ENCODE measurements at places on chromosomes 7 and 10.

GRCh38 chr7:37923996-37924395, 3.6 kb downstream of the EPDR1 start:
- DNase-seq, result no peak

- no peak for DNase-seq
These were observed 54.9 kb upstream of the ANK3 start for GRCh38 chr10:60444494-60445064.

- DNase-seq, result no peak
These were observed 734.9 kb downstream of the NRG3 start for GRCh38 chr10:82609845-82610244.

DNA sequence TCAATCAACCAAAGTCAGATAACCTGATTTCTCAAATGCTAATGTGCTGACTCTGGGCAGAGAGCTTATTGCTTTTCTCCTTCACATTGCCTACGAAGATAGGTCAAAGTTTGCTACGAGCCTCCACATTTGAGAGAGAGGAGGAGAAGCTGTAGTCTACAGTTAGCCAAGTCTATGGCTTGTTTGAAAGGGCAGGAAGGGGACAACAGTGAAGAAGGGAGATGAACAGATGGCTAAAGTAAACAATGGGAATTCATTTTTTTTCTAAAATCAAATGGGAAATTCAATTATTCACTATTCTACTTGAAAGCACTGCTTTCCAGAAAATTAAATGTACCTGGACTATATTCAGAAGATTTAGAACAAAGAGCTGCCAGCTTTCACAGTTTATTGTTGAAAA, 126.7 kb upstream of the C1QL3 start:
- no peak for DNase-seq

DNA sequence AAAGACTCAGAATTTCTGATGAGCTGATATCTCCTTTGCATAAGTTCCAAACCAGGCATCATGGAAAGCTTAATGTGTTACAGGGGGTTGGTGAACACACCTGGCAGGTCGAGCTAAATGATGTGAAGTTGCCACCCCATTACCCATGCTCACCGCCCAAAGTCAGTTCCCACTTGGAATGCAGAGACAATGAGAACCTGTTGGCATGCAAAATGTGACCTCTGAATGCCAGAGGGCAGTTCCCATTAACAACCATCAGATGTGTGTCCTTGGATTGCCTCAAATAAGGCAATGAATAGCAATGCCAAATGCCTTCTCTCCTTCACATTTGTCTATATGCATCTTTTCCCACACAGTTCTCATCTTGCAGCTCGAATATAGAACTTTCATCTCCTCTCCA, 190.7 kb downstream of the CDCA7L start:
- no peak for DNase-seq

GRCh38 chr10:129849452-129849750, 114.7 kb downstream of the EBF3 start:
- DNase-seq, result no peak

DNA sequence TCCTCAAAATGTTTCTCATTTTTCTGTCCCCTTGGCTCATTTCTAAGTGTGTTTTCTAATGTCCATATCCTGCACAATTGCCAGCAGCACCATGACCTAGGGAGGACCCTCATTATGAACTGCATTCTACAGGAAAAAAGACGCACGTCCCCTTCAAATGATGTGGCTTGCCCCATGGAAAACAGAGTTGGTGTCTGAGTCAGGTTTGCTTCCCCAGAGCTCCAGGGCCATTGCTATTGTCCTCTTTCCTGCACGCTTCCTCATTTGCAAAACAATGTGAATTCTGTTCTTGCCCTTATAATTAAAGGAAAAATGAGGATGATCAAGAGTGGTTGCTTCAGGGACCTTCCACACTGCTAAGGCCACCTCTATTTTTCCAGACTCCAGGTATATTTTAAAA, 14.7 kb upstream of the ASB4 start:
- no peak for DNase-seq

DNA sequence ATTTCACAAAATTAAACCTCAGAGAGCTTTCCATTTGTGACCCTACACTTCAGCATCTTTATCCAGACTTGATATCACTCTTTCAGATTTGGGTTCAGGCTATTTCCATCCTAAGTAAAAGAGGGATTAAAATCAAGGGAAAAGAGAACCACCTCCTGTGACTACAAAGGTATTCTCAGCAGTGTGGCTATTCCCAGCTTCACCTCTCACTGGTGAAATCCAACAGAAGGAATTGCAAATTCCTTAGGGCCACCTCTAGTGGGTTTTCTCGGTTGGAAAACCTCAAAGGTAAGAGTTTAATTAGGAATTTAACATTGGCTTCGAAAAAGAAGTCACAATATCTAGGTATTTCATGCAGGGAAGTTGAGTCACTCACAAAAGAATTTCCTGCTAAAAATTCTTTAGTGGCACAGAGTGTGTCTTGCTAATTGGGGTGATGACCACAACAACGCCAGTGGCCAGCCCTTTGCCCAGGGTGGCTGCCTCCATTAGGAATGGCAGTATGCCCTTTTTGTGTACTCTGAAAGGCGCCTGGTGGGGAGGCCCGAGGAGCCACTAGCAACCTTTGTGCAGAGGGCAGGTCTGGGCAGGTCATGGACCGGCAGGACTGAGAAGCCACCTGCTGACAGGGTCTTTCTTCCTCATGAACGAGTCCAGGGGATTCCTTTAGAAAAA, 52.2 kb downstream of the SEM1 start:
- DNase-seq, result no peak

- DNase-seq, result peak; percentile 40
These were observed 68.2 kb downstream of the DNAJB6 start for GRCh38 chr7:157404845-157405481.

GRCh38 chr10:3655528-3655927, 129.5 kb downstream of the KLF6 start:
- DNase-seq, result no peak

DNA sequence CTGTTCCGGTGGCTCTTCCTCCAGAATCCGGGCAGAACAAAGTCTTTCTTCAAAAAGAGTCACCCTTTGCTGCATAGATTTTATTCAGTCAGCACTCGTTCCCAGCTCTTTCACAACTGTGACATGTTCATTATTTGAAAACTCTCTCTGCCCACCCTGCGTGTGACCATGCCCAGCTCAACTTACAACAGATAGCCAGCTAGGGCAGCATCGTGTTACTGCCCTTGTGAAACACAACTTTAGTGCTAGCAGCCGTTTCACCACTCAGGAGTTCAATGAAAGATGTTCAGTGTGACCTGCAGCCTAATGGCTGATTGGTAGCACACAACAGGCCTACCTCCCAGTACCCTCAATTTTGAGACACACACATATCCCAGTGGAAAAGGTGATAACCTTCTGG, 57.9 kb downstream of the ZNF438 start:
- DNase-seq, result no peak

DNA sequence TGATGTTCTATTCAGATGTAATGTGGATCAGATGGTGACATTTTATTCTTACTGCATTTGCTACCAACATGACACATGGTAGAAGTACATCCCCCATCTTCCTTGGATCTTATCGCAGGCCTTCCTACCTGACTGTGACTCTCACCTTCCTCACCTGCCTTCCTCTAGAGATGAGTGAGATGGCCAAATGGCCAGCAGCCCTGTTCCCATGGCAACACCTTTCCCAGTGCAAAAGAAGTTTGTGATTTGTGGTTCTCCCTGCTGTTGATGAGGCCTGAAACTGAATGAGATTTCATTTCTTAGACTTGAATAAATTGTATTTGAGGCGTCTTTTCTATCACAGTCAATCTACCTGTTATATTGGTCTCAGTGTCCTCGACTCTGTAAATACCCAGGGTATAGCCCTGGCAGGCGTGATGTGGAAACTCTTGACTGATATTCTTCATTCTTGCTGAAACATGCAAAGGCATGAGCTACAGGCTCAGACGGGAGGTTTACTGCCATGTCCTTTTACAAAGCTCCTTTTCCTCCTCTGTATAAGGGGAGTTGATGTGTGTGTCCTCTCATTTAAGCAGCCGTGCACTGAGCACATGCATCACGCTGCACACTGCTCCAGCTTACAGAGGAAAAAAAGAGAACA, 440.7 kb upstream of the AKR1E2 start:
- DNase-seq, result no peak

DNA sequence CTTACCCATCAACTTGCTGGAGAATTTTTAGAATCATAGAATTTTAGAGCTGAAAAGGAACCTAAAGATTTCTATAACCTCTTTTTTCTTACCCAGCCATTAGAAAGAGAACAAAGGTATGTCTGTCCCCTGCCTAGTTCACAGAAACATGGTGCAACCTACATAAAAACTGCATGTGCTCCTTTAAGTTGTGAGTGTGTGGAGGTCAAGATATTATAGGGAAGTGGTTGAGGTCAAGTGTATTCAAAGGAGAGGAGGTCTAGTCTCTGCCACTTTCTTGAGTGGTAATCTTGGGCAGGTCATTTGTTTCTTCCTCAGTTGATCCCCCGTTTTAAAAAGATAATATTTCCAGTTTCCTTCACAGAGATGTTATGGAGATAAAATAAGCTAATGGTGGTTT, 6.4 kb downstream of the UBTD1 start:
- DNase-seq, result no peak

- no peak for DNase-seq
These were observed 517.0 kb upstream of the TEX47 start for GRCh38 chr7:89312551-89312950.

GRCh38 chr7:40584667-40585433, 450.0 kb downstream of the SUGCT start:
- DNase-seq, result no peak

DNA sequence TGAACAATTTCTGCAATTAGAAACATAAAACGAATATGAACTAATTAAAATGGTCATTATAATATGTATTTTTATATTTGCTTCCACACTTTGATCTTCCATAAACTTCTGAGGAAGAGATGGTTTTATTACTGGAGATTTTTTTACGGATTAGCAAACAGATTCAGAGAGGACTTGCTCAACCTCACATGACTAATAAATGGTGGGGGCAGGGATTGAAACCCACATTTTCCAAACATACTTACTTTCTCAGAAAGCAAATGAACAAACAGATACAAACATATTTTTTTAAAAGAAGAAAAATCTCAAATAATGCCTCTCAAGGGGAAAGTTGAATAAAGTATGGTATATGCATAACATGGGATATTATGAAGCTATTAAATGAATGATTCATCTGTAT, 18.3 kb downstream of the ANKMY2 start:
- DNase-seq, result no peak

- DNase-seq, result no peak
These were observed 15.9 kb upstream of the STOX1 start for GRCh38 chr10:68811314-68812009.

GRCh38 chr7:53900856-53901528, 641.2 kb upstream of the VSTM2A start:
- no peak for DNase-seq

- DNase-seq, result no peak
These were observed 5.7 kb downstream of the MTURN start for GRCh38 chr7:30140456-30140855.

GRCh38 chr10:95533590-95533989, 27.6 kb downstream of the SORBS1 start:
- no peak for DNase-seq

GRCh38 chr10:97378933-97379921, 21.9 kb downstream of the RRP12 start:
- no peak for DNase-seq

GRCh38 chr10:31657434-31657872, 271.2 kb downstream of the ARHGAP12 start:
- DNase-seq, result no peak

DNA sequence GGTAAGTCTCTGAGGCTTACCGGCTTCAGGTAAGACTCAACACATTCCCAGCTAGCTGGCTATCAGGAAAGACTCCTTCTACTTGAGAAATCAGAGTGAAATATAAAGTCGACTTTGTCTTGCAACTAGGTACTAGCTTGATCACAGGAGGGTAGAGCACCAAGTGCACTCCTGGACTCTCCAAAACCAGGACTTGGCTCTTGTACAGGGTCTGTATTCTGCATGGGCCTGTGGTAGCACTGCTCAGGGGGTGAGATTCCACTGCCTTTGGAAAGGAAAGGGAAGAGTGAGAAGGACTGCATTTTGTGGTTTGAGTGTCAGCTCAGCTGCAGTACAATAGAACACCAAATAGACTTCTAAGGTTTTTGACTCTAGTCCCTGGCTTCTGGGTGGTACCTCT, 19.4 kb downstream of the CYP2C8 start:
- DNase-seq, result no peak

- DNase-seq, result no peak
These were observed 177.7 kb upstream of the GHITM start for GRCh38 chr10:83961620-83962019.

- peak; percentile 2 for DNase-seq
These were observed 7.3 kb upstream of the ELFN1 start for GRCh38 chr7:1662767-1663166.

GRCh38 chr7:105279688-105280007, 109.1 kb downstream of the SRPK2 start:
- DNase-seq, result no peak

DNA sequence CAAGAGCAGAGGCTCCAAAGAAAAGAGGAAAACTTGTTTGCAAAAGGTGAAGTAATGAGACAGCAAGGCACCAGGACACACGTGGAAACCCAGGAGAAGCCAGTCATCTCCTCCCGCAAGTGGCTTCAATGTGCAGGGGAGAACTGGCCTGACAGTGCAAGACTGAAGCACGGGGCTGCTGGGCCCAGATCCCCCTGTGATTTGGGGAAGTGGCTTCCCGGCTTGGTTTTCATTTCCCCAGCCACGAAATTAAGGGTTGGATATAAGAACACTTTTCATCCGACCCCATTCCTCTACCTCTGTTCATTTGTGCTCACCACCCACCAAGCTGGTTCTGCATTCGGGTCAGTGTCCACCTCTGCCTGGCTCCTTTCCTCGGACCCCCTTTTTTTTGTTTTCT, 306.4 kb downstream of the FGFR2 start:
- no peak for DNase-seq

DNA sequence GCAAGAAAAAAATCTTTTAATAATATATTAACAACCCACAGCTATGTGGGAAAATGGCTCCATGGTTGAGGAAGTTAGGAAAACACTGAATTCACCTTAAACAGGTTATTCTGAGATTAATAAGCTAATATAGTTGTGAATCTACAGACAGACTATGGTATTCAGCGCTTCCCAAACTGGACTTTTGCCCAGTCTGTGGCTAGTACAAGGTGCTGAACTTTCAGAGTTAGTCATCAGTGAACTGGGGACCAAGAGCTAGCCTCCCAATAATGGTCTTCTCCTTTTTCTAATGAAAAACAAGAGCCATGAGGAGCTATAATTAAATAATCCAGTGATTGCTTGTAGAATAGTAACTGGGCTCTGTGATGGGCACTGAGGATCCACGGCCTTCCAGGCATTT, 65.3 kb downstream of the FRMPD2 start:
- DNase-seq, result no peak
